Renal pelvis (tissue), 12 donors: ENCODE measurements at places on chromosomes 11 and 22. TPM values are rescaled to one million over a fixed set of nuclear protein-coding genes. Genes with fewer than 3 reads are reported as not detected.

GLYAT gene
- 174 TPM for polyA plus RNA-seq

ART1 gene
- polyA plus RNA-seq: not detected

SHISAL1 gene
- polyA plus RNA-seq: 1.9 TPM

KRTAP5-1 gene
- polyA plus RNA-seq: 0.48 TPM

GRM5 gene
- 0.47 TPM for polyA plus RNA-seq

OR52H1 gene
- polyA plus RNA-seq: not detected

TRIM34 gene
- 6.7 TPM for polyA plus RNA-seq

TBX1 gene
- 0.64 TPM for polyA plus RNA-seq

THY1 gene
- polyA plus RNA-seq: 78.1 TPM

WNT7B gene
- polyA plus RNA-seq: 10.4 TPM

MYO18B gene
- polyA plus RNA-seq: 0.16 TPM

MS4A6A gene
- polyA plus RNA-seq: 18.0 TPM

CLDN5 gene
- 37.5 TPM for polyA plus RNA-seq

POU2AF2 gene
- polyA plus RNA-seq: not detected

SEPTIN5 gene
- 27.2 TPM for polyA plus RNA-seq
